ENCODE measurements at places on chromosomes 3 and 15.

- DNase-seq = no peak
Observed at GRCh38 chr3:193735850-193736249, 142.8 kb downstream of the OPA1 start.

DNA sequence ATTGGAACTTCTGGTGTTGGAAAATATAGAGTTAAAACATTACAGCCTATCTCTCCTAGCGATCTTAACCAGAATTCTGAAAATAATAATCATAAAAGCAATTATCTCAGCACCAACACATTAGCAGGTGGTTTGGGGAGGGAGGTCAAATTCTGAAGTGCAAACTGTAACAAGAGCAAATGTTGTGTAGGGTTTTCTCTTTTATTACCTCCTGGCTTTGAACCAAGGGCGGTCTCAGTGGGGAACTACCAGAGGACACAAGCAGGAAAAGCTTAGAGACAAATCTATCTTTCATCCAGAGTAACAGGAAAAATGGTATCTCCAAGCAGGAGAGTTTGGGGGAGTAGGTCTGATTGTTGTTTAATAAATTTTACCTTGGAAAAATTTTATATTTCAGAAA, 5.5 kb upstream of the ARRDC4 start:
- no peak for DNase-seq

DNA sequence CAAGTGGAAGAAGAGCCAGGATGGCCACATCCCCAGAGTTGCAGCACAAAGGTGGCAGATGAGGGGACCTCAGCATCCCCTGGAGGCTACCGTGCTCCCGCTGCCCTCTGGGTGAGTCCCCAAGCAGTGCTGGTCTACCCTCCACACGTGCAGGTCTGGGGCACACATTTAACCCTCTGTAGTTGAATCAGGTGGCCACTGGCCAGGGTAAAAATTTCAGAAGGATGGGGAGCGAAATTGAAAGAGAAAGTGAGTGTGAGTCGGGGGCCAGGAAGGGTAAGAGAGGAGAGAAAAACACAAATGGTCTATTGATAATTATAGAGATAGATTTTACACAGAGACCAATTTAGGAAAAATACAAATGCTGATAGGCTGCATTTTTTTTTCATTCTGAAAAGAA, 139.5 kb upstream of the EIF1B start:
- DNase-seq = no peak

GRCh38 chr15:36642311-36642710, 62.9 kb downstream of the CDIN1 start:
- no peak for DNase-seq

DNA sequence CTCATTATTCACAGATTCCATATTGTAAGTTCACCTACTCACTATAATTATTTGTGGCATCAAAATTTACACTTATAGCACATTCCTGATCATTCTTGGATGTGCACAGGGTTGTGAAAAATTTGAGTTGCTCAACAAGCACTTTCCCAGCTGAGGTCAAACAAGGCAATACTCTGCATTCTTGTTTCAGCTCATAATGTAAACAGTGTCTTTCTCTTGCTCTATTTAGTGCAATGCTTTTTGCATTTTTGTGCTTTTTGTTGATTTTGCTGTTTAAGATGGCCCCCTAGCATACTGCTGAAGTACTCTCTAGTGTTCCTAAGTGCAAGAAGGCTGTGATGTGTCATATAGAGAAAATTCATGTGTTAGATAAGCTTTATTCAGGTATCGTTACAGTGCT, 66.7 kb upstream of the TNIK start:
- DNase-seq = no peak

- DNase-seq = no peak
Observed at GRCh38 chr15:70170096-70170699, 72.5 kb upstream of the TLE3 start.

GRCh38 chr15:29039466-29040369, 153.9 kb downstream of the APBA2 start:
- DNase-seq = no peak

- no peak for DNase-seq
Observed at GRCh38 chr3:184746131-184747120, 34.6 kb upstream of the MAGEF1 start.

DNA sequence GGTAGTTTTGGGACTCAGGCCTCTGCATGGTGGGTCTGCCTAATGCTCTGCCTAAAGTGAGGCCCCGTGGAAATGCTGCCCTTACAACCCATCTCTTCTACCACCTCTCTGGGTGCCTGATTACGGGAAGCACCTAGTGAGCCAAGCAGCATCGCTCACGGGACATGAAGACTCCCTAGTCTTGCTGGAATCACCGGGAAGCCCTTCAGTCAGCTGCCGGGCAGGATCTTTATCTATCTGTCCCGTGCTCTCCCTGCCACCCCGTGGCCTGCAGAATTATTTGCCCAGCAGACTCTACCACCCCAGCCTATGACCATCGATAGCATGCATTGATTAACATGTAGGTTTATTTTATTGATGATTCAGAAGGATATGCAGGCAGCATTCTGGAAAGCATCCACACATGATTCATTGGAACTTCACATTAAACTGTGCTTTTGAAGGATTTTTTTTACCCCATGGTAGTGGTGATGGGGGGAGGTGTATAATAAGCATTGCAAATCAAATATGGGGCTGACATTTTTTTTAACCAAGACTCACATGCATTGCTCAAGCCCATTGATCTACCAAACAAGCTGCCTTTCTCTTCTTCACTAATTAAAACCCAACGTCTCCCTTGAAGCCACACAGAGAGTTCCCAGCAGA, 63.1 kb downstream of the ATP2B2 start:
- DNase-seq = no peak

GRCh38 chr3:55524565-55525244, 37.6 kb upstream of the WNT5A start:
- no peak for DNase-seq

DNA sequence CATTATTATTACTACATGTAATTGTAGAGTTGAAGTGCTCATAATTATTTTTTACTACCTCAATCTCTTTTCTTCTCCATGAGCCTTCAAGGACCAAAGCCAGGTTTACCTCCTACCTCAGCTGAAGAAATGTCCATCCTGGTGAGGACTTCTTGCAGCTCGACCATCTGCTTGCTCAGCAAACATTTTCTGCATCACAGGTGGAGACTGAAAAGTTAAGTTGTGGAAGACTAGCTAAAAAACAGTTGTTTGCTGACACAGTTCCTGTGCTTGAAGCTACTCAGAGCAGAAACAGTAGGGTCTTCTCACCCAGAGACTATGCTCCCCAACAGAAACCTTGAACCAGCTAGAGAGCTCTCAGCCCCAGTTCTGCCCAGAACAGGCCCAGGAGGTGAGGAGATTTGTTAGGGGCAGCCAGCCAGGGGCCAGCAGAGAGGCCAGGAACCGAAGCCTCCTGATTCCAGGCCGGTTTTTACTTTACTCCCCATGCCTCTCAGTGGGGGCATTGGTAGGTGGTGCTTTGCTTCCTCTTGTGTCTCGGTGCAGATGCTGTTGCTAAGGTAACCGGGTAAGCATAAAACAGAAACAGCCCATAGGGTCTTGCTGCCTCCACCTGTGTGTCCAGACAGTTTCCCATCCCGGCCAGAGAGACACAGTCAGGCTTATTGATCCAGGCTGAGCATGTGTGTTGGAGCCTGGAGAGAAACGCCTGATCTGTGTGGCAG, 54.9 kb downstream of the CCNL1 start:
- no peak for DNase-seq

DNA sequence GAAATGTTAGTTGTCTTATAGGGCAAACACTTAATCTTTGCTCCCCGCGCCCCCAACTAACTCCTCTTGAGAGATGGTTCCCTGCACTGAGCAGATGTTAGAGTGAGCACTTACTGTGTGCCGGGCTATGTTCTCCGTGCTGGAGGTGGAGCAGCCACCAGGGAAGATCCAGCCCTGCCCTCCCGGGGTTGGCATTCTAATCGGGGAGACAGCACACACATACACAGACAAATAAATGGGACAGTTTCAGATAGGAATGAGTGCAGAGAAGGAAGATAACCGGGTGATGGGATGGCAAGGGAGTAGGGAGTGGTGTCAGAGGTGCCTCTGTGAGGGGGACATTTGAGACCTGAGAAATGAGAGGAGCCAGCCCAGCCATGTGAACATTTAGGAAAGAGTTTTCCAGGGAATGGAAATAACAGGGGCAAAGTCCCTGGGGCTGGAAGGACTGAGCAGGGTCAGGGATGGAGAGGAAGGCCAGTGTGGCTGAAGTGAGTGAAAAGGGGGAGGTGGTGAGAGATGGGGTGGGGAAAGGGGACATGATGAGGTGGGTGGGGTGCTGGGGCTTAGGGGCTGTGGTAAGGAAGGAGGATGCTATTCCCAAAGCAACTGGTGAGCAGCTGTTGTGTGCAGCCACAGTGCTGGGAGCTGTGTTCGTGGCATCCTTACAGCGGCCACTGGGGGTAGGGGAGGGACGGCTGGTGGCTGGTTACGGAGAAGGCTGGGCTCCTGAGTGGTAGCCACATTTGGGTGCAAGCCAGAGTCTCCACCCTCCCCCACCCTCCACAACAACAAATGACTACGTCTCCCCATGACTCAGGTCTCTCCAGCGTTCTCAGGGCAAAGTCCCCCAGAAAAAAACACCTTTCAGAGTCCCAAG, 15.4 kb upstream of the FGD5 start:
- no peak for DNase-seq

- DNase-seq = no peak
Observed at GRCh38 chr15:40108061-40108854, 421 bp downstream of the BMF start.

DNA sequence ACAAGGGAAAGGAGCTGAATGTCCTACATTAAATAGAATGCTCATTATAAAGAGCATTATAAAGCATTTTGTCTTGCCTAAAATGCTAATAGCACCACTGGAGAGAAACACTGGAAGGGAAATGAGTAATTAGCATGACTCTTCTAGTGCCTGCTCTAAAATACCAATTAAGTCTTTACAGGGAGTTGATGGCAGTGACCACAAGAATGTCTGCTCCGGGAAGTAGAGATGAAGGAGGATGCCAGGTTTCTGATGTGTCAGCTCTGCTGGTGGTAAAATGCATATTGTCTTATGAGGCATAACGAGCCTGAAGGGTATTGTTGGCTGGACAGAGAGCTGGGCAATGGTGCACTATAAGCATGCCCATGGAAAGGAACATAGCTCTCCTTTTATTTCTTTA, 49.5 kb downstream of the MYLK start:
- no peak for DNase-seq

DNA sequence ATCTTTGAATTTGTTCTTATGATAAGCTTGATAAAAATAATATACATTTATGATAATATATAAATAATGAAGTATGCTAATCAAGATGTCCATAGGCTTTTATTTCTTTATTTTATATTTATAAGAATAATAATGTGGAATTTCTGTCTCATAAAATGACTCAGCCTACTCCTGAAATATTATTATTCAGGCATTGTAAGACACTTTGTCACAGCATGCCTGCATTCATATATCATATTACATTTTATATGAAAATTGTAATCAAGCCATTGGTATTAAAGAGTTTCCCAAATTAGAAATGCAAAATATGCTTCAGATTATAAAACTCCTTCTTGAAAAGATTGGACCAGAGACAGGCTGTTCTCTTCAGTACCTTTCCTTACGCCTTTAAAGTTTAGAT, 1303.7 kb upstream of the CADM2 start:
- DNase-seq = no peak

- no peak for DNase-seq
Observed at GRCh38 chr3:40267937-40268724, 41.4 kb upstream of the EIF1B start.

DNA sequence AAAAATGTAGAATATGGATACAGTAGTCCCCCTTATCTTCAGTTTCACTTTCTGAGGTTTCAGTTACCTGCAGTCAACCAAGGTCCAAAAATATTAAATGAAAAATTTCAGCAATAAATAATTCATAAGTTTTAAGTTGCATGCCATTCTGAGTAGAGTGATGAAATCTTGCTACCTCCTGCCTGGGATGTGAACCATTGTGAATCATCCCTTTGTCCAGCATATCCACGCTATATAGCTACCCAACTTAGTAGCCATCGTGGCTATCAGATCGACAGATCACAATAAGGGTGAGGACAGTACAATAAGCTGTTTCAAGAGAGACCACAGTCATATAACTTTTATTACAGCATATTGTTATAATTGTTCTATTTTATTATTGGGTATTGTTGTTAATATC, 1.2 kb upstream of the LARS2 start:
- no peak for DNase-seq

DNA sequence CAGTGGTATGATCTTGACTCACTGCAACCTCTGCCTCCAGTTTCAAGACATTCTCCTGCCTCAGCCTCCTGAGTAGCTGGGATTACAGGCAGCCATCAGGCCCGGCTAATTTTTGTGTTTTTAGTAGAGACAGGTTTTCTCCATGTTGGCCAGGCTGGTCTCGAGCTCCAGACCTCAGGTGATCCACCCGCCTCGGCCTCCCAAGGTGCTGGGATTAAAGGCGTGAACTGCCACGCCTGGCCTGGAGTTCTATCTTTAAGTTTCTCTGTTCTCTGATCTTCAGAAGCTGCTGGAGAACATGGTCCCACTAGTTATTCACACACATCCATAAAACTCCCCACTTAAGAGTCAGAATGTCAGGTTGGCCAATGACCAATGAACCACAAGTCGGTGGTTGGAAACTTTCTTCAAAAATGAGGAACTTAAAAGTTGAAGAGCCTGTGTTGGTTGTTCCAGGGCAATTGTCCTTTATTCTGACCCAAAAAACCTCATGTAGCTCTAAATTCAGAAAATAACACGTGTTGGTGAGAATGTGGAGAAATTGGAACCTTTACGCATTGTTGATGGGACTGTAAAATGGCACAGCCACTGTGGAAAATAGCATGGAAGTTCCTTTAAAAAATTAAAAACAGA, 55.9 kb upstream of the PIK3CB start:
- DNase-seq = no peak

DNA sequence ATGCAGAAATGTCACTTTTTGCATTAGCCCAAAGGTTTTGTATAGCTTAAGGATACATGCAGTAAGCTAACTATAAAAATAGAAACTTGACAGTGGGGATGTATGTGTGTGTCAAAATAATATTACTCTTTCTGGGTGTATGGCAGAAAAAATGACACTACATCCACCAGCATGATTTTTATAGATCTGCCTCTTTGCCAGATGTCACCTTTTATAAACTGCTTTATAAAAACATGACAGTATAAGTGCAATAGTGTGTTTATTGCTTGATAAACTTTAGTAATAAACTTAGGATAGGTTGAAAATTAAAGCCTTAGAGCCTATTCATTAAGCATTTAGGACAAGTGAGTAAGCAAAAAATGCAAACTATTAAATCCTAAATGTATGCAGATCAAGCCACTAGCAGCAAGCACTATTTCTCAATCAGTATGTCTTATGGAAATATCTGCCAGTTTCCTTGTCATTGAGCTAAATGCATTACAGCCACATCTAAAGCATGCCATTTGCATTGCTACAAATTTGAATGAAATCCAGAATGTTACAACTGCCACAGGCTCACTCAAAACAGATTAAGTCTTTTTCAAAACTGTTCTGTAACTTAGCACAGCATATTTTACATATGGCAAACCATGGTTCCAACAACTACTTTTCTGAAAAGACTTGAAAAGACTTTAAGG, 935.0 kb downstream of the FHIT start:
- DNase-seq = no peak

Measured in stimulated activated CD8-positive, alpha-beta memory T cell treated with anti-CD3 and anti-CD28 coated beads, Interleukin-2, amount 100 ng/mL, for 1 hour (primary cell).